ENCODE measurements at places on chromosomes 2 and 18.
A peak's percentile ranks its signal among the peaks of the same experiment; 100 is the strongest.

DNA sequence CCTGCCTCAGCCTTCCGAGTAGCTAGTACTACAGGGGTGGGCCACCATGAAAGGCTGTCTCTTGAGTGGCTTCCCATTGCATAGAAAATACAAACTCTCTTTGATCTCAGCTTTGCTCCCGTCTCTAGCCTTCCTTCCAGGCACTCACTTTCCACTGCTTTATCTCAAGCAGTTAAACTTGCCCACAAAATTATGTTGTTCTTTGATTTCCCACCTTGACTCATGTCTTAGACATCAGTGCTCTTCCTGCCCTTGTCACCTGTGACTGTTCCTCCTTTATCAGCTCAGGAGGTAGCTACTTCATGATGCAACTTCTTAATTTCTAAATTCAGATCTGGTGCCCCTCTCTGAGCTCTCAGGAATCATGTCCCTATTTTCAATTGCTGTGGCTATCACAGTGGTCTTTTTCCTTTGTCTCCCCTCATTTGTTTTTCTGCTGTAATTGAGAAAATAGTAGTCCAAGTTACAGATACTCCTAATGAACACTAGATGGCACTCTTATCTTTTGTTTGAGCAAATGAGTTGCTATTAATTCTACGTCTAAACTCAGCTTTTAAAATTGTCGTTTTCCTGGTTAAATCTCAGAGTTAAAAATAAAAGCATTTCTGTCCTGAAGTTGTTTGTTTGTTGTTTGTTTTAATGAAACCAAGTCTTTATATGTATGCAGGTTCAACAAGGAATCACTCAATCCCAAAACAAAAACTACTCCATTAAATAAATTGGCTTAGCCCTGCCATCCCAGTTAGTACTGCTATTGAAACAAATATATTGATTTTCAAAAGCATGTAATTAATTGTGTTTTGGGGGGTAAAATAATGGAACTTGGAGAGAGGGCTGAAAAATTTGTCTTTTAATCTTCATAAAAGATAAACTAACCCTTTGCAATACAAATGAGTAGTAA lies 46.9 kb upstream of the GREB1L start:
- DNase-seq = peak; percentile 74

DNA sequence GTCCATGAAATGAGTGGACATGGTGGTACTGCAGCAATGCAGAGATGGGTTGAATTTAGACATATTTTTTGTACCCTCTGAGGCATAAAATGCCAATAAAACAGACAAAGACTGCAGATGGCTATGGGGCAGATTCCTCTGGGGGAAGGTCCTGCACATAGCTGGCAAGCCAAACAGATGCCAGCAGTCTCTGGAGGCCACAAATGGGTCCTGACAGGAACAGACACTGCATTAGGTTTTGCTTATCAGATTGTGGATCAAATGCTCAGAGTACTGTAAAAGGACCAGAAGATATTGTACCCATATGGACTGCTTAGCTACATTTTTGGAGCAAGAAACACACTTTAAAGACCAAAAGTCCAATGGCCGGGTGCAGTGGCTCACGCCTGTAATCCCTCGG lies 40.9 kb upstream of the ORC2 start:
- DNase-seq = no peak

DNA sequence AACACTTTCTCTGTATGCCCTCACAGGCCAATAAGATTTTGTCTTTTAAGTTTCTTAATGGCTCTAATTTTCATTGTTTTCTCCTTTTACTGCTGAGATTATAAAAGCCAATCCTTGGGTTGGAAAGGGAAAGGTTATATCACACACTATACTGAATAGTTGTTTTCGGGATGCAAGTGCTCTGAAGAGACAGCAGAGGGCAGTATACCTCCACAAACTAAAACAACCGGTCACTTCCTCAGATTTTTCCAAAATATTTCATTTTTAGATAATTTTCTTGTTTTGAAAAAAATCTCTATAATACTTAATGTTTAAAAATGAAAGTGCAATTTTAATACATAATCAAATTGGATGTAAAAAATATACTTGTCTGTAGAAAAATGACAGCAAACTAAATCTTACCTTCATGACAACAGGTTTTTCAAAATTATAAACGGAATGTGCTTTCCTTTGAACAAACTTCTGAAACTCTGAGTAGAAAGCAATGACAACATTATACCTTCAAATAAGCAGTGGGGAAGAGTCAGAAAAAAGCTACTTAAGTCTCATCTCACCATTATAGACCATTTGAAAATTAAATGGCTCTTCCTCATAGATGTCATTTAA lies 82.7 kb downstream of the ORC4 start:
- DNase-seq = peak; percentile 60

- no peak for DNase-seq
These were observed 98.1 kb downstream of the HS1BP3 start for GRCh38 chr2:20552847-20553246.

DNA sequence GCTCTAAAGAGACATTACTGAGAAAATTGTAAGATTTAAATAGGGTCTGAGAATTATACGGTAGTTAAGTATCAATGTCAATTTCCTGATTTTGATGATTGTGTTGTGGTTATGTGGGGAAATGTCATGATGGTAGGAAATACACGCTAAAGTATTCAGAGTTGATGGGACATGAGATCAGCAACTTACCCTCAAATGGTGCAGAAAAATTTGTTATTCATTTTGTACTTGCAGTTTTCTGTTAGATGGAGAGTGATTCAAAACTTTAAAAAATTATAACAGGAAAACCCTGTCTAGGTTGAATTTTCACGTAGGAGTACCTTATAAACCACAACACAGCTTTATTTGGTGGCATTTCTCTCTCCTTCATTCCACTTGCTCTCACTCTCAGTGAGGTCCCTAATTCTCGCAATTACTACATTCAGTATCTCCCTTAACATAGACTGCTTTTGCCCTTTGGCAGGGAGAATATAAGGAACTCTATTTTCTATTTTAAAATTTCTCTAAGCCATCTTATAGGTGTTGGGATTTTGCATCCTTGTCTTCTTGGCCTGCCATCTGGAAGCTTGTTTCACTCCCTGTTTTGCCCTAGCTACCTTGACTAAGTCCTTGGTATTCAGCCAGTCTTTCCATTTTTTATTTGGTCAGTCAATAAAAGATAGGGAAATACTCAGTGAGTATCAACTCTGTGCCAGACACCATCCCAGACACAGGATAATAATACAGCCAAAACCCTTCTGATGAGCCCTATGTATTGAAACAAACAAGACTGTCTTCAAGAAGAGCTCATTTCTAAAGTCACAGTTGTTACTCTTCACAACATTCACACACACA lies 550.6 kb upstream of the ACVR2A start:
- no peak for DNase-seq

GRCh38 chr2:31863867-31864266 lies 146.9 kb downstream of the MEMO1 start:
- no peak for DNase-seq

- no peak for DNase-seq
These were observed 90.6 kb upstream of the MBOAT2 start for GRCh38 chr2:9094117-9094516.

- no peak for DNase-seq
These were observed 123.2 kb upstream of the BCL2L11 start for GRCh38 chr2:110997331-110998045.

- peak; percentile 52 for DNase-seq
These were observed 28.9 kb upstream of the IER3IP1 start for GRCh38 chr18:47204908-47205522.

GRCh38 chr2:184137955-184138354 lies 460.4 kb upstream of the ZNF804A start:
- no peak for DNase-seq

DNA sequence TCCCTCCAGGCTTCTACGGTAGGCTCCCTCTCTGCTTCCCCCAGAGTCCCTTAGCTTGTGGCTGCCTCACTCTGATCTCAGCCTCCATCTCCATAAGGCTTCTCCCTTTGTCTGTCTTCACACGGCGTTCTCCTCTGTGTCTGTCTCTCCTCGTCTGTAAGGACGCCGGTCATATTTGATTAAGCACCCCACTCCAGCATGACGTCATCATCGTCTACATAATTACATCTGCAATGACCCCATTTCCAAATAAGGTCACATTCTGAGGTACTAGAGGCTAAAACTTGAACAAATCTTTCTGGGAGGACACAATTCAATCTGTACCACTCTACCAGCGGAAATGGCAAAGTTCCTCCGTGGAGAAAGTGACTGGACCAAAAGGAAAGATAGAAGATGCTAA lies 8.3 kb upstream of the COL6A3 start:
- DNase-seq = no peak

GRCh38 chr2:232447091-232447620 lies 8.8 kb upstream of the ALPI start:
- DNase-seq = no peak

- no peak for DNase-seq
These were observed 3.9 kb upstream of the TTC39C start for GRCh38 chr18:24010673-24011072.

- no peak for DNase-seq
These were observed 6.7 kb downstream of the ORC4 start for GRCh38 chr2:148013876-148014275.

GRCh38 chr2:10318345-10318744 lies 15.6 kb downstream of the HPCAL1 start:
- no peak for DNase-seq

GRCh38 chr2:192775459-192776262 lies 580.9 kb upstream of the TMEFF2 start:
- DNase-seq = no peak

Measured in fibroblast of the aortic adventitia (primary cell).